ENCODE measurements at places on chromosomes 13 and 19. TPM values are rescaled to one million over a fixed set of nuclear protein-coding genes. Genes with fewer than 3 reads are reported as not detected.
A peak's percentile ranks its signal among the peaks of the same experiment; 100 is the strongest.

- H3K27me3 ChIP-seq: peaks cover 81% of the 10 kb centered on the region
- DNase-seq: no peak
- H3K36me3 ChIP-seq: no peaks in the 10 kb centered on the region
- H3K4me1 ChIP-seq: peaks cover 13% of the 10 kb centered on the region
- peak within 1 kb of the TSS; percentile 25 for H3K4me3 ChIP-seq
These were observed at the start of gene PTH2 for GRCh38 chr19:49423071-49423984. Gene PTH2, minus strand, starts transcription at chr19:49423441. Its CDS starts 102 bp downstream, at chr19:49423339.

MAP4K1 gene
- total RNA-seq: 9.3 TPM

GRCh38 chr13:72960541-72960940, 98.3 kb upstream of the KLF5 start:
- H3K36me3 ChIP-seq: no peaks in the 10 kb centered on the region
- H3K4me1 ChIP-seq: no peaks in the 10 kb centered on the region
- no peak for DNase-seq
- H3K27ac ChIP-seq: no peak overlapping the region
- no peak overlapping the region for H3K4me3 ChIP-seq
- H3K27me3 ChIP-seq: no peaks in the 10 kb centered on the region

GRCh38 chr13:59880468-59880867, 283.3 kb downstream of the DIAPH3 start:
- no peaks in the 10 kb centered on the region for H3K4me1 ChIP-seq
- no peaks in the 10 kb centered on the region for H3K36me3 ChIP-seq
- H3K4me3 ChIP-seq: no peak overlapping the region
- H3K27me3 ChIP-seq: no peaks in the 10 kb centered on the region
- DNase-seq: no peak

IGSF23 gene
- total RNA-seq: not detected

DNA sequence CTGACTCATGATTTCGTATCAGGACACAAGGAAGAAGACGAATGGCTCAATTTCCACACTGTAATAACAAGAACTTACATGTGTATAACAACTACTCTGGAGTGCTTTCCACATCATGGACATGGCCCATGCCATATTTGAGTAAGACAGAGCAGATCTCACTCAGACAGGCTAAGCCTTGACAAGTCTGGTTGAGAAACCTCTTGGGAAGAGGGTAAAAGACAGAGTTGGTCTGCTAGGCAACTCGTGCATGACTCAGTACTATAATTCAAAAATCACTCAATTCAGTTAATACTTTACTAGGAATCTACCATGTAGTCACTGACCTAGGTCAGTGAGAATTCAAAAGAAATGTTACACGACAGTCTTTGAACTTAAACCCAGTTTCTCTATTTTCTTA, 5.7 kb upstream of the THSD1 start:
- no peaks in the 10 kb centered on the region for H3K4me1 ChIP-seq
- H3K27ac ChIP-seq: no peak overlapping the region
- H3K36me3 ChIP-seq: peaks cover 5% of the 10 kb centered on the region
- DNase-seq: no peak
- no peaks in the 10 kb centered on the region for H3K27me3 ChIP-seq

ZNF30 gene
- total RNA-seq: 1.6 TPM

C13orf42 gene
- total RNA-seq: not detected

DNA sequence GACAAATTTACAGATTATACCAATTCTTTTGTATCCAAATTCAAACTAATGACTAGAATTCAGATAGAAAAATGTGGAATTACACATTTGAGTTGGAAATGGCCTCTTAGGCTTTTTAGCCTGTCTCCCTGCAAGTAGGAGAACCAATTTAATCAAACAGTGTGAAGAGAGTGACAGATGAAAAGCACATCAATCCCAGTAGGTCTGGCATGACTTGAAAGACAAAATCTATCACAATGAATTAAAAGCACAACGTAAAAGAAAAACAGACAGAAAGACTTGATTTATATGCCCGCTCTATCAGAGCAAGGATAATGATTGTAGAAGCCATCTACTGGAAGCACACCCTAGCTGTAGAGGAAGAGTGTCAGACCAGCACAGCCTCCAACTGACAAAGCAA, 1084.4 kb upstream of the SPRY2 start:
- no peak for DNase-seq
- H3K4me3 ChIP-seq: no peak overlapping the region
- H3K36me3 ChIP-seq: no peaks in the 10 kb centered on the region
- no peak overlapping the region for H3K27ac ChIP-seq

DNA sequence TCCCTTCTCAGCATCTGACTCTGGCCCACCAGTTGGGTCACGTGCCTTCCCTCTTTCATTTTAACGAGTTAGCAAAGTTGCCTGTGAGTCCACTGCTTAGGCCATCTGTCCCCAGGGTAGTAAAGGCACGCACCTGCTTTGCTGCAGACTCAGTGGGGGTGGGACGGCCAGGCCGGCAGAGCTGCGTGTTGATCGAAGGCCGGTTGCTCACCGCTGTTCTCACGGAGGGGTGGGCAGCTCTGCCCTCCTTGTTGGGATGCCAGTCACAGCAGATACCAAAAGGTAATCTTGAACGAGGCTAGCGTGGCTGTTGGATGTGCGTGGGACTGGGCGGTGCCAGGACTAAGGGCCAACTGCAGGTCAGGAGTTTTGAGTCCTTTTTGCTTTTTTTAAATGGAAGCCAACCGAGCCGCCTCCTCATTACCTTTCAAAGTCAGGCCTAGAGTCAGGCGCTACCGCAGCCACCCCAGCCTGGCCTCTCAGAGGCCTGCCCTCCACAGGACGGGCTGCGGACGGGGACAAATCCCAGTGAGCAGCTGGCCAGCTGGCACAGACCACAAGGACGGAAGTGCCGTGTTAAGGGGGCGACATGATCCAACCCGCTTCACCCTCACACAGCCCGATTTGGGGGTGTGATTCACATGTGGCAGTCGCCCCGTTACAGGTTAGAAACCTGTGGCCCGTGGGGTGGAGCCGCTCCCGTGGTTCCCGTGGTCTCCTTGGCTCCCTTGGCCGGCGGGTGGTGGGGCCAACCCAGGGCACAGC, 20.6 kb downstream of the ADPRHL1 start:
- H3K27ac ChIP-seq: no peak overlapping the region
- no peaks in the 10 kb centered on the region for H3K36me3 ChIP-seq
- no peaks in the 10 kb centered on the region for H3K27me3 ChIP-seq
- no peak for DNase-seq

- no peak overlapping the region for H3K4me3 ChIP-seq
- H3K27ac ChIP-seq: no peak overlapping the region
- H3K27me3 ChIP-seq: no peaks in the 10 kb centered on the region
- no peaks in the 10 kb centered on the region for H3K4me1 ChIP-seq
These were observed 24.4 kb downstream of the CERS1 start for GRCh38 chr19:18871543-18871942.

DNA sequence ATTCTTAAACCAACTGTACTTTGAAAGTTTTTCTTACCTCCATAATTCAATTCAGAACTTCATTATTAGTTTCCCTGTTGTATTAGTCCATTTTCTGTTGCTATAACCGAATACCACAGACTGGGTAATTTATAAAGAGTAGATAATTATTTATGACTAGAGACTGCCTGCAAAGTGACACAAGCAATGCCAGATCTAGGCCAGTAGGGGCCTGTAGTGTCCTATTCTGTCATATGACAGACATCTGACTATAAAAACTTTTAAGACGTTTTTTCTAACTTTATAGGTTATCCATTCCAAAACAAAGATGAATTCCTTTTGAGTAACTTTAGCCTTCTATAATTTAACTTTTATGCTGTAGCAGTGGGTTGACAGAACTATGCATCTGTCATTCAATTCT, 2783.8 kb downstream of the PCDH9 start:
- no peak for DNase-seq
- no peak overlapping the region for H3K27ac ChIP-seq
- H3K4me3 ChIP-seq: no peak overlapping the region
- H3K27me3 ChIP-seq: no peaks in the 10 kb centered on the region
- H3K4me1 ChIP-seq: no peaks in the 10 kb centered on the region

GRCh38 chr13:105463011-105463501, 1072.4 kb downstream of the EFNB2 start:
- H3K4me1 ChIP-seq: no peaks in the 10 kb centered on the region
- no peaks in the 10 kb centered on the region for H3K36me3 ChIP-seq
- DNase-seq: no peak
- H3K27ac ChIP-seq: no peak overlapping the region
- H3K27me3 ChIP-seq: no peaks in the 10 kb centered on the region

DNA sequence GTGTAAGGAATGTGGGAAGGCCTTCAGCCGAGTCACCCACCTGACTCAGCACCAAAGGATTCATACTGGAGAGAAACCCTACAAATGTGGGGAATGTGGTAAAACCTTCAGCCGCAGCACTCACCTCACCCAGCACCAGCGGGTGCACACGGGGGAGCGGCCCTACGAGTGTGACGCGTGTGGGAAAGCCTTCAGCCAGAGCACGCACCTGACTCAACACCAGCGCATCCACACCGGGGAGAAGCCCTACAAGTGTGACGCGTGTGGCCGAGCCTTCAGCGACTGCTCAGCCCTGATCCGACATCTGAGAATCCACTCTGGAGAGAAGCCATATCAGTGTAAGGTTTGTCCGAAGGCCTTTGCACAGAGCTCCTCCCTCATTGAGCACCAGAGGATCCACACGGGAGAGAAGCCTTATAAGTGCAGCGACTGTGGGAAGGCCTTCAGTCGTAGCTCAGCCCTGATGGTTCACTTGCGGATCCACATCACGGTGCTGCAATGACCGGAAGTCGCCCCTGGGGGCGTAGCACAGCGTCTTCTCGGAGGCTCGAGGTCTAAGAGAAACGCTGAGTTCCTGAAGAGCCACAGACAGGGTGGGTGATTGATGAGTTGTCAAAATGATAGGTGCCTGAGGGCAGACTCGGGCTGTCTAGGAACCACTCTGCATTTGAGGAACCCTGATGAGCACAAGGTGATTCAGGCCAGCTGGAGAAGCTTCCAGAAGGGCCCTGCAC, 12.2 kb downstream of the ZSCAN22 start:
- no peak for DNase-seq

NPAS1 gene
- total RNA-seq: 2.5 TPM

- no peak for DNase-seq
- H3K4me1 ChIP-seq: no peaks in the 10 kb centered on the region
- H3K27me3 ChIP-seq: no peaks in the 10 kb centered on the region
- no peak overlapping the region for H3K27ac ChIP-seq
These were observed 79.5 kb upstream of the SERP2 start for GRCh38 chr13:44293908-44294735.

DNA sequence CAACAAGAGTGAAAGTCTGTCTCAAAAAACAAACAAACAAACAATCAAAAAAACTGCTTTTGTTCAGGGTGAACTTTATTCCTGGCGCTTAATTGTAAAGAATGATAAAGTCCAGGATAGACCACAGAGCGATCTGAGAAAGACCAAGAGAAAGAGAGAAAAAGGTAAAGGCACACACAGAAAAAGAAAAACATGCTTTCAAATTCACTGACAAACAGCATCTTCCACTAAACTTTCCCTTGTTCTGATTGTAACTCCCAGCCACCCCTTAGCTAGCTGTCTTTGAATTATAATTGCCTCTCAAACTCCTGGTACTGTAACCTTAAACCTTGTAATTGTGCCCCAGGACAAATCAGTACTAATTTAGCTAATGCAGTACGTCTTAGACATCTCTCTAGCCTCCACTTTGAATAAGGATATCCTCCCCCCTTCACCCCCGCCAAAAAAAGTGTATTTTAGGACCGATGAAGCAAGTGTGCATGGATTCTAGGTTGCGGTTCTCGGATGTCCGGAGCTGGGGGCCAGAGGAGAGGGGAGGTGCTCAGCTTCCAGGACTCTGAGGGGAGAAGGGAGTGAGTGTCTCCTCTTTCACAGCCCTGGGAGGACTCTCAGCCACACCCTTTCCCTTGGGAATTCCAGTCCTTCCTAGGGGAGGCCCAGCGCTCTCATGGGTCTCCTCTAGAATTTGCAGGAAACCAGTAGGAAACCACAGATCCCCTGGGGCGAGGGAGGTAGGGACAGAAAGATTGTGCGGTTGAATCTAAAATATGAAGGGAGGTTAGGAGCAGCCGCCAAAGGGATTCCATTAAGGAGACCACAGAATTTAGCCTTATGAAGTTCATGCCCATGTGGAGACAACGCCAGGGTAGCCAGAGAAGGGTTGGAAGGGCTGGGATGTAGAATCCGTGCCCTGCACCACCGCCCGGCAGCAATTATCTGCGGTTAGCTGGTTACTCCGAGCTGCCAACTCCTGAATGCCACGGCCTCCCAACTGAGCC, 19.7 kb downstream of the ZNF536 start:
- DNase-seq: no peak
- H3K4me3 ChIP-seq: no peak overlapping the region
- H3K27ac ChIP-seq: no peak overlapping the region

DAND5 gene
- total RNA-seq: not detected

- H3K27ac ChIP-seq: peak overlapping the region; percentile 13
- no peaks in the 10 kb centered on the region for H3K4me1 ChIP-seq
- H3K36me3 ChIP-seq: no peaks in the 10 kb centered on the region
- H3K4me3 ChIP-seq: no peak overlapping the region
These were observed 14.4 kb downstream of the TJP3 start for GRCh38 chr19:3722443-3723109.

- no peak overlapping the region for H3K27ac ChIP-seq
- no peaks in the 10 kb centered on the region for H3K27me3 ChIP-seq
- no peak overlapping the region for H3K4me3 ChIP-seq
- H3K36me3 ChIP-seq: peaks cover 4% of the 10 kb centered on the region
- no peak for DNase-seq
These were observed 2862.8 kb upstream of the PCDH20 start for GRCh38 chr13:64278493-64278892.

DNA sequence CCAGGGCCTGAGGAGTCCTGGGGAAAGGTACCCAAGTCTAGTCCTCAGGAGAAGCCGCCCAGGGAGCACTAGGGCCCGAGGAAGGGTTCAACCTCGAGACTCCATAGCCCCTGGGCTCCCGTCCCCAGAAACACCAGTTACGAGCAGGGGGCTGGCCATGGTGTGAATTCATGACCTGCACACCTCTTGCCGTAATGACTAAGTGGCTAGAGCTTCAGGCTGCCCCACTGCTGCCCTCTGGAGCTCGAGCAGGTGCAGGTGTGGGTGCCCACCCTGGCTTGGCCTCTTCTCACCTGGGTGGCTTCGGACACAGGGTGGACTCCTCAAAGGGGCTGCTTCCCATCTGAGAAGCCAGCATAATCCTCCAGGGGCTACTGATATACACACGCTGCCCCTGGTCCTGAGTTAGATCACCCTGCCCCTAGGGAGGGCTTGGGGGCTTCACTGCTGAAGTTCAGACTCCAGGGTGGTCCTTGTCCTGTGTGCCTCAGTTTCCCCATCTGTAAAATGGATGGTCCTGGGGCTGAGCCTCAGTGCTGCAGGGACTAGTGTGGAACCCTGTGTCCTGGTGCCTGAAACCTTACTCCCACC, 13.6 kb downstream of the SPC24 start:
- no peaks in the 10 kb centered on the region for H3K27me3 ChIP-seq
- peaks cover 25% of the 10 kb centered on the region for H3K4me1 ChIP-seq
- H3K36me3 ChIP-seq: no peaks in the 10 kb centered on the region
- H3K4me3 ChIP-seq: no peak overlapping the region

GRCh38 chr13:108435393-108436149, 166.1 kb downstream of the TNFSF13B start:
- H3K4me3 ChIP-seq: no peak overlapping the region
- no peaks in the 10 kb centered on the region for H3K27me3 ChIP-seq
- H3K36me3 ChIP-seq: no peaks in the 10 kb centered on the region

PALM gene
- 35.1 TPM for total RNA-seq
